ENCODE measurements at places on chromosomes 3 and 15.
A peak's percentile ranks its signal among the peaks of the same experiment; 100 is the strongest.

DNA sequence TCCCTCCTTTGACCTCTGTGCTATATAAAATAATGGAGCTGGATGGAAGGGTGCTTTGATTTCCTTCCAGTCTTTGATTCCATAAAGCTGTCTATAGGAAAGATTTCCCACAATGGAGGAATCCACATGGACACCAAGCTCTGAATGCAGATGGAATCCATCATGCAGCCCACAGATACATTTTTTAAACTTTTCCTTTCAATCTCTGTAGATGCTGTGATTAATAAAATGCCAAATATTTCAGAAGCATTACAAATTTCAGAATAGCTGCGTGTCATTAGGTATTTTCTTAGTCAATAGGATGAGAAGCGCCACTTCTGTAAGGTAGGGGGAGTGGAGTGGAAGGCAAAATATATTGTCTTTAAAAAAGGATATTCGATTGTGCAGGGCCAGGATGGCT lies 489.0 kb downstream of the NTRK3 start:
- no peak for DNase-seq

DNA sequence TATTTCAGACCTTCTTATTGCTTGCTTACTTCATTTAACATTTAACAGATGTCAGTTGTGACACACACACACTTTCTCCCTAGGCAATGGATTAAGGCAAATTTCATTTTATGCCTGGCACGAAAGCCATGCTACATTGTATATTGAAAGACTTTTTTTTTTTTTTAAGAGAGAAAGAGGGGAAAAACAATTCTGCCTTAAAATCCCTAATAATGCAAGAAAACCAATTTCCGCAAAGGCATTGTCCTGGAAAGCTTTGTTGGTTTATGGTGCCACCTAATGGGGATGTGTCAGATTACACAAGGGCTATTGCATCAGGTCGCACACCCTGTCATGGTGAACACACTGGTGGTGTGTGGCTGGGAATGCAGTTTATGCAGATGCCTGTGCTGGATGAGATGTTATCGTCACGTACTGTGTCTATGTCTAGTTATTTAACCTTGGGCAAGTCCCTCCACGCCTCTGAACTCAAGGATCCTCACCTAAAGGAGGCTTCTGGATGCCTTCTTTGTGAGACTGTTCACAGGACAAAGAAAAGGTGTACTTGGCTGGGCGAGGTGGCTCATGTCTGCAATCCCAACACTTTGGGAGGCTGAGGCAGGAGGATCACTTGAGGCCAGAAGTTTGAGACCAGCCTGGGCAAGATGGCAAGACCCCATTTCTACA lies 37.3 kb upstream of the RFTN1 start:
- peak; percentile 56 for DNase-seq

- no peak for DNase-seq
These were observed 14.9 kb upstream of the CRABP1 start for GRCh38 chr15:78325092-78325843.

- DNase-seq = no peak
These were observed 236.0 kb upstream of the EIF1B start for GRCh38 chr3:40073310-40074007.

GRCh38 chr15:82108489-82109078 lies 62.8 kb upstream of the MEX3B start:
- peak; percentile 70 for DNase-seq

DNA sequence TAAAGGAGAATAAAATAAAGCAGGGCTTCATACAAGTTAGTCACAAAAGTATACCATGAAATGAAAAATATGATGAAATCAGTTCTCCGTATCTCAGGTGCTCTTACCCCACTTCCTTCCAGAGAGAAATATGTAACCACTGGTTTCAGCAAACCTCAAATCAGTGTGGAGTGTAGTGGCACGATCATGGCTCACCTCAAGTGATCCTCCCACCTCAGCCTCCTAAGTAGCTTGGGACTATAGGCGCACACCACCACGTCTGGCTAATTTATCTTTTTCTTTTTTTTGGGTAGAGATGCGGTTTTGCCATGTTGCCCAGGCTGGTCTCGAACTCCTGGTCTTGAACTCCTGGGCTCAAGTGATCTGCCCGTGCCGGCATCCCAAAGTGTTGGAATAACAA lies 24.2 kb downstream of the DENND4A start:
- no peak for DNase-seq

DNA sequence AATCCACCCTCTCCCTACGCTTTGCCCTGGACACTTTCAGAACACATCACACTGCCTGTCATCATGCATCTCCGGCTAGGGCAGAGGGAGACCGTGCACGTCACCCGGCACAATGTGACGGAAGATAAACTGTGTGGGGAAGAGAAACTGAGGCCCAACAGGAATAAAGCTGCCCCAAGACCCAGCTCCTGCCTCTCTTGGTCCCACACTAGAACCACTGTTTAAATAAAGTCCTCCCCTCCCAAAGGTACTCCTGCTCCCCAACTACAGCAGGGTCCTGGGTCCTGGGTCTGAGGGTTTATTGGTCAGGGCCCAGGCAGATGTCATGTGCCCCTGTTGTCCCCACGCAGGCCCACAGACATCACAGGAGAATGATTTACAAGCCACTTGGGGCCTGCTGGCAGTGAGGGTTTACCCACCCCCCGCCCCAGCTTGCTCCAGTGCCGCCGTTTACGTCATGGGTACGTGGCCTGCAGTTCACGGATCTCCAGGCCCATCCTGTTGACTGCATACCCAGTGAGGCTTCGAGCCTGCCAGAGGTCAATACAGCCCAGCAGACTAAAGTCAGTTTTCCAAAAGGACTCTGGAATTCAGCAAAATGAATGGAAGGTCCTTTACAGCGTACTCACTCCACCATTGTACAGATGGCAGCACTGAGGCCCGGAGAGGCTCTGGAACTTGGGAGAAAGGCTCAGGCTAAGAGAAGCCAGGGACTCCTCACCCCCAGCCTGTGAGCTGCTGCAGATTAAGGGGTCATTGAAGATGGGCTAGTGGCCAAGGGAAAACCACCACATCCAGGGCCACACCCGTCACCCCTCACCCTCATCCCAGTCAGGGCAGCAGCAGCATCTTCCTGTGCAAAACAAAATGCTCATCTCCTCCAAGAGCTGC lies 23.2 kb downstream of the ALS2CL start:
- DNase-seq = no peak

GRCh38 chr3:77500721-77501120 lies 460.8 kb downstream of the ROBO2 start:
- DNase-seq = no peak

Measured in stimulated activated CD4-positive, alpha-beta T cell treated with anti-CD3 and anti-CD28 coated beads, Interleukin-12 subunit alpha, Interleukin-12 subunit beta, amount 100 ng/mL, for 4 hours (primary cell).